Retinal pigment epithelial cell (primary cell): ENCODE measurements at places on chromosomes 12 and 14.
A peak's percentile ranks its signal among the peaks of the same experiment; 100 is the strongest.

DNA sequence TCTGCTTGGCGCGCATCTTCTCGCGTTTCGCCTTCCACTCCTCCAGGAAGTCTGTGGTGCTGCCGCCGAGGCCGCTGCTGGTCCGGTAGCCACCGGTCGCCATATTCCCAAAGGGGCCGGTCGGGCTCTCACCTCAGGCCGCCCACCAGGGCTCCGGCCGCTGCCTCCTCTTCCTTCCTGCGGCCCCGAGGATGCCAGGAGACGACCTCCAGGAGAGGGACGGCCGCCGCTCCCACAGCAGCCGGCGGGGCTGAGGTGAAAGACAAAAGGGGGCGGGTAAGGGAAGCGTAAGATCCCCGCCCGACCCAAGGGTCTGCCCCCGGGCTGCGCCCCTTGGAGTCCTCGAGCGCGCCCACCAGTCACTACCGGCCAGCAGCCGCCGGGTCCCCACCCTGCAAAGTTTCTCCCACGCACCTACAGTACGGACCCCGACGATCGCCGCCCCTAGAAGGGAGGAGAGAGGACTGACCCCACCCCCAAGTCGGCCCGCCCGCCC, 574 bp downstream of the PAWR start:
- DNase-seq, result no peak

- DNase-seq, result no peak
Measured at GRCh38 chr14:65015391-65015790, 28.7 kb downstream of the FNTB start.

DNA sequence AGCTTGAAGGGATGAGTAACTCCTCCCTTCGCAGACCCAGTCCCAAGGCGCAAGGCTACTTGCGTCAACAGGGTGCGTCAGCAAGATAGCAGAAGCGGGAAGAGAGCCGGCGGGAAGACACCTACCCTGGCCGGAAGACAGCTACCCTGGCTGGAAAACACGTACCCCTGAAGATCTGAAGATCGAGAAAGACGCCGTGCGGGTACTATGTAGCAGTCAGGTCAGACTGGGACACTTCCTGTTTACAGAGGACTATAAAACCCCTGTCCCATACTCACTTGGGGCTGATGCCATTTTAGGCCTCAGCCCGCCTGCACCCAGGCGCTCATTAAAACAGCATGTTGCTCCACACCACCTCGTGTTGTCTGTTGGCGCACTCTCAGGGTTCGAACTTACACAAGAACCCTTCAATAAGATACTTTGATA, 80.9 kb downstream of the ABCD2 start:
- no peak for DNase-seq

DNA sequence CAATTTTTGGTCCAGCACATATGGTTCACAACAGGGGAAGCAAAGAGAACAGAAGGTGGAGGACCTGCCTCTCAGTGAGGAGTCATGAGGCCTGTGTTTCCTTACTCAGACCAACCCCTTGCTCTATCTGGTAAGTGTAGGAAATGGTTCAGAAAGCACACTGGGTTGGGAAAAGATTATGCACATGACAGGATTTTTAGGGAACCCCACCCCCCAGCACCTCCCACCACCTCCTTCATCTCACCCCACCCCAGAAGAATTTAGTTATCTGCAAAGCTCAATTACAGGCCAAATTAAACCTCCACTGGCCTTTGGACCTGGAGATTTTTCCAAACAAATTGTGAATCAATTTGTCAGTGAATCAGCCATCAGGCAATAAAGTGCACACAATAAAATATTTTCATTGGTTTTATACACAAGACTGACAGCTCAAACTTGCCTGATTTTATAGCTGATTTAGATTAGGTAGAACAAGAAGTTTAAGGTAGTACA, 132.8 kb downstream of the DACT1 start:
- no peak for DNase-seq

- DNase-seq, result no peak
Measured at GRCh38 chr12:62739266-62740015, 195.5 kb downstream of the PPM1H start.

DNA sequence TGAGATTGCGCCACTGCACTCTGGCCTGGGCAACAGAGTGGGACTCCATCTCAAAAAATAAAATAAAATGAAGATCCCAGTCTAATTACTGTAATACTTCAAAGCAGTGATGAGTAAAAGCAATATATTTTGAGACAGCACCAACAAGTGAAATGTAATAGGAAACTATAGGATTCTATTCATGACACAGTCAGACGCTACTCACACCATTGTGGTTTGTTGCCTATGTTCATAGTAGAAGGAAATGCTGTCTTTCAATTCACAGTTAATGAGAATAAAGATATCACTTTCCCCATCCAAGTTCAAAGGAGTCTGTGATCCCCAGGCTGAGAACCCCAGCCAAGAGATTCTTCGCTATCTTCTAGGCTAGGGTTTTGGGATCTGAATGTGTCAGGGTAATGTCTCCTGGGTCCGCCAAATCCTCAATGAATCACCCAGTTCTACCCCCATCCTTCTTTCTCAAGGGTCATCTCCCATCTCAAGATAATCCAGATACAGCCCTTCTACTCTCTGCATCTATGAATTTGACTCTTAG, 16.6 kb upstream of the DTX1 start:
- no peak for DNase-seq

- no peak for DNase-seq
Measured at GRCh38 chr14:71659159-71659558, 273.1 kb upstream of the RGS6 start.

DNA sequence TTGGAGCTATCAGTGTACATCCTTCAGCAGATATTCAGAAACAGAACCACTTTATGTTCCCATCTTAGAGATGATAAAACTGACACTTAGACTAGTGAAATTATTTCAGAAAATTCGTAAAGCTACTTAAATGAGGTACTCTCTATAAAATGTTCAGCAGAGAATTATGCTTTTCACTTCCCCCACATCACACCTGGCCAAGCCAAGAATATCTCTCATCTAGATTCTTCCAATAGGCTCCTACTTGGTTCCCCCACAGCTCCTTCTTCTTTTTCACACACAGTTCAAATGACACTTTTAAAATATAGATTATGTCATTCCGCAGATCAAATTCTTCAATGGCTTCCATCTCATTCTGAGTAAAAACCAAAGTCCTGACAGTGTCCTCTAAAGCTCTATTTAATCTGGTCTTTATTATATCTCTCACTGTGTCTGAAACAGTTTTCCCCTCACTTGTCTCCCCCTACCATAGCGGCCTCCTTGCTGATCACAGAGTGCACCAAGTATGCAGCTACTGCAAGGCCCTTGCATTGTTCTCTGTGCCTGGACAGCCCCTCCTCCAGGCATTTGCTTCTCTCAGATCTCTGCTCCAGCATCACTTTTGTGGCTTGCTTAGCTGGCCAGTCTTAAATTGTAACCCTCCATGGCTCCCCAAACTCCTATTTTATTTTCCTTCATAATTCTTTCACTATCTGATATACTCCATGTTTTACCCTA, 736.8 kb upstream of the USP15 start:
- DNase-seq, result no peak

- peak; percentile 6 for DNase-seq
Measured at GRCh38 chr14:51963286-51963685, 26.1 kb upstream of the RTRAF start.

DNA sequence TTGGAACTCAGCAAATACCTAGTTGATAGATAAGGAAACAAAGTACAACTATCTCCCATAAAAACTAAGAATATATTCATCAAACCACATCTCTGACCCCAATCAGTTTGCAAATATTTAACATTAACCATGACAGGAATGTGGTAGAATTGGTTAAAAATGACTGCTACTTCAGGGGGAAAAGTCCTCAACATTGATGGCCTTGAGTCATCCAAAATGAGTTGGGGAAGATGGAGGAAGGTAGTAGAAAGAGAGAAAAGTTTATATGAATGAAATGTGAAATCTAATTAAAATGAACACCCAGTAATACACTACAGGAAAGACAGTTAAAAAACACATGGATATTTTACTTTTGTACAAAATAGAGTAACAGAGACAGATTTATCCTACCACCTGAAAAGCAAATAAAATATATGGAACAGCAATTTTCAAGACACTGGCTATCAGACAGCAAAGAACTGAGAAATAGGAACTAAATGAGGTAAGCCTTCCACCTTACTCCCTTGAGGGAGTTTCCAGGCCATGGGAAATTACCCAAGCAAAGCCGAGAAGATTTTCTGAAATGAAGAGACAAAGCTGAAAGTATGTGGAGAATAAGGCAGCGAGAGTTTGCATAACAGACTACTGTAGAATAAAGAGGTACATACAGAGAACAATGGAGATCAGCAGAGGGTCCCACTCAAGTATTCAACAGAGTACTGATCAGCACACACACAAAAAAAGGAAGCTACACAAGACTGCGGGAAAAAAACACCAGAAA, 49.6 kb downstream of the TC2N start:
- DNase-seq, result no peak

- DNase-seq, result peak; percentile 99
Measured at GRCh38 chr14:75147423-75148071, 20.7 kb upstream of the NEK9 start.

DNA sequence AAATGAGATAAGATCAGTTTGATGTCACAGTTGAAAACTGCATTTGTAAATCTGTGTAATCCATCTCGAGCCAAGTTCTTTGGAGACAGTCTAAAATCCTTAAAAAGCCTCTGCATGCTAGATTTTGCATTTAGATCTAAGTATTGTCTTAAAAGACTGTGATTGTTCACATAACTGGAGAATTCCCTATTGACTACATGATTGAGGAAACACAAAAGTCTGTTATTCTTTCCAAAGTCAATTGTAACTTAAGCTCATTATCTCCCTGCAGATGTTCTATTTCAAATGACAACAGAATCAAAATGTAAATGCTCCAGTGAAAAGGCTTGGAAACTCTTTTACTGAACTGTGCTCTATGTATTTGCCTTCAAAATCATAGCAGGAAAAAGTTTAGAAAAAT, 77.8 kb downstream of the MYF5 start:
- DNase-seq, result no peak

- DNase-seq, result no peak
Measured at GRCh38 chr14:104586832-104587620, 7.5 kb downstream of the C14orf180 start.

GRCh38 chr12:131607658-131608447, 103.0 kb upstream of the SFSWAP start:
- DNase-seq, result no peak

DNA sequence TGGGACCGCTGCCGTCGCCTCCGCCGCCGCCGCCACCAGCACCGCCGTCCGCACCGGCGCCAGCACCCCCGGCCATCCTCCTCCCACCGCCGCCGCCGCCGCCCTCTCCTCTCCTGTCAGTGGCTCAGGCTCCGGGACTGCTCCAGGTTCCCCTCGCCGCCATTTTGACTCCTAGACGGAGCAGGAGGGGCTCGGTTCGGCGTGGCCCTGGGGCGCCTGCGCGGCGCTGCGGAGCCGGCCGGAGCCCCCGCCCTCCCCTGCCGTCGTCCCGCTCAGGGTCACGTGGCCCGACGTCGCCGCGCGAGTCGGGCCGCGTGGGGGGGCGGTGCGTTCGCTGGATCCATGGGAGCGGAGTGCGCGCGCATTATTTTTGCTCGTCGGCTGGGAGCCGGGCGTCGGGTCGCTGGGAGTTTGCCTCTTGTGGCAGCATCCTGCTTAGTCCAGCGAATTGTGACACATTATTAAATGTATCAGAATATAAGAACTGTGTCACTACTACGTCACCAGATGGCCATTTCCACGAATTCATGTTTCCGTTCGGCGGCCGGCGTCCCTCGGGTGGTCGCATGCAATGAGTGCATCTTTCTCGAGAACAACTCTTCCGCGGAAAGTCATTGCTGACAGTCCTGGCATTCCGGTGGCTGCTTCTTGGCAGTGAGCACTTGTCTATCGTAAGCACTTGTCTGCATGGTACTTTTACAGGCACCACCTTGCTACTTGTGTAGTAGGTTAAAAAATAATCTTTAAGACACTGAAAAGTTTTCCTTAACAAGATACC, at the start of gene BTBD7:
Gene BTBD7 (minus strand): TSS at position 184 of the 778 bp plus-strand sequence. CDS start 36,985 bp downstream, outside the sequence.
- peak; percentile 74 for DNase-seq

DNA sequence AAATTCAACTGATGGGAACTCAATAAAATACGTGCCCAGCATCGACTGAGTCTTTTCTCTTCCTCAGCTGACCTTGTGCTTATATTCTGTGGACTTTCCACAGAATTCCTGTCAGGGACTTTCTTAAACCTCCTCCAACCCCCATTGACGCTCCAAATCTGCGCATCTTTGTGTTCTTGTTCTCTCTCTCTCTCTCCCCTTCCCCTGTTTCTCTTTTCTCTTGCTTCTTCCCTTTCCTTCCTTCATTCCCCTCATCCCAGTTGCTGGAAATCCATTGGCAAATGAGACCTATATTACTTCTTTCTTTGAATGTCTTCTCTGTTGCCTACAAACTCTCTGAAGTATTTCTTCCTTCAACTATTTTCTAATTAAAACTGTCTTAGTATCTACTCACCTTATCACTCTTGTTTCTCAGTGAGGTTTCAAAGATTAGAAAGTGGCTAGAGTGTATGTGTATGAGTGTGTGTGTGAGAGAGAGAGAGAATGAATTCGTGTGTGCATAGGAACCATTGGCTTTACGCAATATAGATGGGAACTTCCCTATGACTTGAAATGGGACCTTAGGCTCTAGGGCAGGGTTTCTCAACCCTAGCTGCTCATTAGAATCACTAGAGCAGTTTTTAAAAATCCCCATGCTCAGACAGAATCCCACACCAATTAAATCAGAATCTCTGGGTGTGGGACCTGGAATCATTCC, 41.8 kb upstream of the DHRS7 start:
- DNase-seq, result no peak

GRCh38 chr14:99188731-99189191, 83.2 kb downstream of the BCL11B start:
- DNase-seq, result no peak

- DNase-seq, result no peak
Measured at GRCh38 chr12:11178250-11178649, 7.3 kb downstream of the SMIM10L1 start.

GRCh38 chr12:28585146-28585545, 394.9 kb downstream of the CCDC91 start:
- DNase-seq, result no peak

- peak; percentile 59 for DNase-seq
Measured at GRCh38 chr12:70849265-70849960, 71.1 kb downstream of the PTPRR start.

DNA sequence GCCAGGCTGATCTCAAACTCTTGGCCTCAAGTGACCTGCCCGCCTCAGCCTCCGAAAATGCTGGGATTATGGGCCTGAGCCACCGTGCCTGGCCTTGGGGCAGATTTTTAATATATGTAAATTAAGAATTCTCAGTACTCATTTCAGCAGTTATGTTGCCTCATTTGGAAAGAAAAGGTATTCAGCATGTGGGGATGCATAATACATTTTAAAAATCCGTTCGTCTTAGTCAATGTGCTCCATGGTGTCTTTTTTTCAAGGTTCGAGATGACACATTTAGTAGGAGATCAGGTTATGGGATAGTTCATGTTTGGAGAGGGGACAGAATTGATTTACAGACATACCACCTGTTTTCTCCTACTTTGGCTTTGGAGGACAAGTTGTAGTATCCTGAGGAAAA, 10.2 kb downstream of the SYNE2 start:
- no peak for DNase-seq

GRCh38 chr14:55910601-55911243, 207.5 kb upstream of the PELI2 start:
- DNase-seq, result no peak

DNA sequence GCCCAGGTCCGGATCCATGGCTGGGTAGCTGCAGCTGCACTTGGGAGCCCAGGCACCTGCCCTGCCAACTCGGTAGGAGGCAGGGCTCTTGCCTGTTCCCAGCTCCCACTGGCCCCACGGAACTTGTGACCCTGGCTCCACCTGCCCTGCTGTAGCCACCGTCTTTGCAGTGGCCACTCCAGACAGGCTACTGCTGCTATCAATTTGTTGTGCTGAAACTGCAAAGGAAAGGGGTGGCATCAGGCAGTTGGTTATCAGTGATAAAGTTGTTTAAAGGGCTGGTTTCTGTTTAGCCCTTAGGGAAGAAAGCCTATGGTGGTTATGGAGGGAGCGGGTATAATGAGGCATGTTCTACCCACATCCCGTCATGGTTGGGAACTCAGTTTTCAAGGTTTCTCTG, 32.1 kb upstream of the ARID2 start:
- no peak for DNase-seq
